ENCODE measurements at places on chromosomes 12 and 14.

DNA sequence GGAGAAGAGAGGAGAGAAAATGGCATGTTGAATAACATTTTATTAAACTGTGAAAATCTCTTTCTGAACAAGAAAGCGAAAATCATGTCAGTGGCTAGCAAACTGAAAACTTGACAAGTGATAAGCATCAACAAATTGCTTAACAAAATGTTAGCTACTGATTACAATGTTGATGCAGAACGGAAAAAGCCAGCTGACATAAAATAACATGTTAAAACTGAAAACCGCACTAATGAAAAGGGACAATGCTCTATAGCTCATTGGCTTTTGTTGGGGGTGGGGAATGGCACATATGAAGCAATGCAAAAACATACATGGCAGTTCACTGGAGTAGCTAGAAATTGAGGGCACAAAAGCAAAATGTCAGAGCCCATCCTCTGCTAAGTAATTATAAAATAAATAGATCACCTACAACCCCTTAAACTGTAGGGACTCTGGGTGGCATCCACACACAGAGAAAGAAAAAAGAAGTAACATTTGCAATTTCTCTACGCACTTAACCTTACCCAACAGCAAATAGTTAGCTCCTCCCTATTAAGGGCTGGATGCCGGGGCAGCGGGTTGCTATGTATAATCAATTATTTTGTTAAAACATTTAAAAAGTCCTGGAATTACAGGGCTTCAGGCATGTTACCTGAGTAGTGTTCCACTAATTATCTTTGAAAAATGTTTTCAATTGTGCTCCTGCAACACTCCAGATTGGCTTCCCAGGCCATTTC is 129.2 kb upstream of the USP15 start:
- DNase-seq: no peak

GRCh38 chr14:59091976-59092375 is 96.5 kb upstream of the DAAM1 start:
- no peak for DNase-seq

GRCh38 chr14:105064721-105065143 is 498 bp downstream of the GPR132 start:
- DNase-seq: no peak

DNA sequence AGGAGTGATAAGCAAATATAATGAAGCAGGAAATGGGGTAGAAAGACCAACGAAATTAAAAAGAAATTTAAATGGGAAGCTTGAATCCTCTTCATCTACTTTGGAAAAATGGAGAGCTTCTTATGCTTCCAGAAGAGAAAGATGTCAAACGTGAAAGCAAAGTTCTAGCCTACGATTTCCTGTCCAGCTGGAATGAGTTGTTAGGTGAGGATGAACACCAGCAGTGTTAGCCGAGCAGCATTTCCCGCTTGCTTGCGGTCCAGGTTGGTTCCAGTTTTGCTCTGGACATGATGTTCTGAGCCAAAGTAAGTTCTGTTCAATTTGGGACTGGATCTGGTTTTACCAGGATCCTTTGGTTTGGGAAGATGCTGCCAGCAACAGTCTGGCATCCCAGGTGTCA is 78.9 kb downstream of the DACT1 start:
- no peak for DNase-seq

DNA sequence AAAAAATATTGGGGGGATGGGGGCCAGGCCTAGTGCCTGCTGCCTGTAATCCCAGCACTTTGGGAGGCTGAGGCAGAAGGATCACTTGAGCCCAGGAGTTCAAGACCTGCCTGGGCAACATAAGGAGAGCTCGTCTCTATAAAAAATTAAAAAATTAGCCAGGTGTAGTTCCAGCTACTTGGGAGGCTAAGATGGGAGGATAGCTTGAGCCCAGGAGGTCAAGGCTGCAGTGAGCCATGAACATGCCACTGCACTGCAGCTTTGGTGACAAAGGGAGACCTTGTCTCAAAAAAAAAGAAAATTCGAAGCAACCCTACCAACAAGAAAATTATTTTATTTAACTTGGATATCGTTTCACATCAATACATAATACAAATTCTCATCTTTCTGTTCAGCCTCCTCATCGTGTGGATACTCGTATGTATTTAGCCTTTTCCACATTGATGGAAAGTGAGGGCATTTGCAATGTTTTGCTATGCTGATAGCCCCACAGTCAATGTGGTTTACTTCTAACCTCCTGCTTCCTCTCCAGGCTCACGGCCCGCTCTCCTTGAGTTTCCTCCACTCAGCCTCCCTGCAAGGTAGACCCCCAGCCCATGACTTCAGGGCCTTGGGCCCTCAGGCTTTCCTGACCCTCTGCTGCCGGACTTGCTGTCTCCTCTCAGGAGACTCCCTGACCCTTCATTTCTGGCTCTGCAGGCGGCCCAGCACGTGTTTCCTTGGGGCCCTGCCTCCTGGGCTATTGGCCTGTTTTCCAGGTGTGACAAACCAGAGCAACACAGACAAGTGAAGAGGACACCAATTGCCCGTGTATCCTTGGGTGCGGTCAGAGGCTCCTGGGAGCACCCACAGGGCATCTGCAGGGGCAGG is 54.8 kb downstream of the NFKBIA start:
- no peak for DNase-seq

GRCh38 chr12:96134200-96134599 is 60.0 kb upstream of the ELK3 start:
- no peak for DNase-seq

GRCh38 chr12:67669217-67669933 is 20.8 kb downstream of the DYRK2 start:
- no peak for DNase-seq

DNA sequence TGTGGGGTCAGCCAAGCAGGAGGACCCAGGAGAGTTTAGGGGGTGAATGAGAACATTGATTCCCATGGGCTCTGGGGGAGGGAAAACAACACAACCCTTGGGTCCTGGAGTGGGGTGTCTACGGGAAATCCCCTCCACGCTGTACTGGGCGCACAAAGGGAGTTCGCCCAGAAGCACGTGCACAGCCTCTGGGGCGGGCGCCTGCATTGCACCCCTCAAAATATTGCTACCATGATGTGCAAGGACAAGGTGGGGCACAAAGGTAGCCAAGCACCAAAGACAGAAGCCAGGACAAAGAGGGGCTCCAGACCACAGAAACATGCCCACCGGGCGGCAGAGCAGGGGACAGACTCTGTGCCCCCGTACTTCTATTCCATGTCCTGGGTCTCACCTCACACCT is 74.9 kb upstream of the EIF5 start:
- DNase-seq: no peak

GRCh38 chr14:81141426-81141825 is 79.3 kb downstream of the GTF2A1 start:
- DNase-seq: no peak

DNA sequence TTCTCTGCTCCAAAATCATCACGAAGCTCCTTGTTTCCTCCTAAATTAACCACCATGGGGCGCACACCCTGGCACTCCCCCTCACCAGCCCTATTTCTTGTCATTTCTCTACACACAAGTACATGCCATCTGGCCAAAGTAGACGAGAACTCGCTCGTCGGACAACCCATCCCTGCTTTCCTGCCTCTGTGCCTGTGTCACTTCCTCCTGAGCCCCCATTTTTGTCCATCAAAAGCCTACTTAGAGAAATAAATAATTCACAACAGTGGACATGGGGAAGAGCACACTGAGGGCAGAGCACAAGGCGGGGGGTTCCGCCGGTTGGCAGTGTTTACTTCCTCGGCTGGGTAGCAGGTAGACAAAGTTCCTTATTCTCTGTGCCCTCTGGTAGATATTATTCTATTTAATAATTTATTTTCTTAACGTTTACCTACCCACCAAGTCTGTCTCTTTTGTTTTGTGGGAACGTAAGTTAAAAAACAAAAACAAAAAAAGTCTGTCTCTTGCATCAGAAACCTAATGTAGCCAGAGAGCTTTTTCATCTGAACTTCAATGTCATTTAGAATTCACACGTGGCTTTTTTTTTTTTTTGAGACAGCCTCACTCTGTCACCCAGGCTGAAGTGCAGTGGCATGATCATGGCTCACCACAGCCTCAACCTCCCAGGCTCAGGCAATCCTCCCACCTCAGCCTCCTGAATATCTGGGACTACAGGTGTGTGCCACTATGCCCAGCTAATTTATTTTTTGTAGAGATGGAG is 6.0 kb downstream of the VPS37B start:
- no peak for DNase-seq

GRCh38 chr12:91926848-91927247 is 218.8 kb downstream of the BTG1 start:
- DNase-seq: no peak

GRCh38 chr12:92495108-92495507 is 207.7 kb upstream of the PLEKHG7 start:
- DNase-seq: no peak

- DNase-seq: no peak
Observed at GRCh38 chr12:19760611-19761010, 321.3 kb downstream of the AEBP2 start.

- DNase-seq: no peak
Observed at GRCh38 chr12:64701283-64701682, 57.9 kb downstream of the GNS start.

DNA sequence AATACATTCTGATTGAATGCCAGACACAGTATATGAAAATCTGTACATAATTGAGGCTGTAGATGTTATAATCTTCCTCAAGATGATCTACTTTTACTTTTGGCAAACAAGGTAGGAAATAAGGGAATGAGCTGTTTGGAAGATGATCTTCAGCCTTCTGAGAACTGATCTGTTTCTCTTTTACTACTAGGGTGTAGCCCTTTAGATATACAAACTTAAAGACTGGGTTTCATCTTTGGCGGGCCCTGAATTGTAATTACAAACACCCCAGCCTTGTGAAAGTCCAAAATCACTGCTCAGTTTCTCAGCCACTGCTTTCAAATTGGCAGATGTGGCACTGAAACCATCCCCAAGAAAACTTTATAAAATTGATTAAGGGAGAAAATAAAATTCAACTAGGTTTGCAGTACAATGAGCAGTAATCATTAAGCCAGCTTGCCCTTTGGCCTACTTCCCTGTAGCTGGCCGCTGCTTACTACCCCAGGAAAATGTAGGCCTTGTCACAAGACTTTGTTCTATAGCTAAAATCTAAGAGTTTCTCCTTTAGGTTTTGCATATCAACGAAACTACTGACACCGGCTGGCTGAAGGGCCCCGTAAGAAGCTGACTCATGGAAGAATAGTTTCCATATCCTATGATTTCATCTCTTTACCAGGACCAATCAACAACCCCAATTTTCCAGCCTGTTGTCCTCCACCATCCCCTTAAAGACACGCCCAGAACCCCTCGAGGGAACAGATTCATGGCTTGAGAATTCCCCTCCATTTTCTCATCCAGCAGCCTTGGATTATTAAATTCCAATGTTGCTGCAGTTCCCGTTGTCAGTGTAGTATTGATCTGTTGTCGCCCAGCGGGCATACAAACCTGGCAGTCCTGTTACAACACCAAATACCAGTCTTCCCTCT is 210.8 kb downstream of the PCNX1 start:
- DNase-seq: no peak

GRCh38 chr14:99809859-99810558 is 16.8 kb downstream of the EML1 start:
- DNase-seq: no peak

DNA sequence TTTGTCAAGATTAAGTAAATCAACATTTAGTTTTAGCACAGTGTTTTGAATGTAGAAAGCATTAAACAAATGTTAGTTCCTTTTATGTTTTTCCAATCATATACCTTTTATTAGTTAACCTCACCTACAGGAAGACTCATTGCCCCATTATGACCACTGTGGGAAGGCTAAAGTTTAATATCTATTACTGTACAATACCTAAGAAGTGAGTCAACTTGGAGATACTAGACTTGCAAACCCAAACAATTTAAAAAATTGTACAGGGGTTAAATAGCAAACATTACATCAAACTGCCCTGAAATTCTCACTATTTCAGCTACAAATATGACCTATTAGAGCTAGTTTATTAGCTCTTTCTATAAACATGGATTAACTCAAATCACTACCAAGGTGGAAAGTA is 8.6 kb upstream of the G2E3 start:
- peak; percentile 21 for DNase-seq

DNA sequence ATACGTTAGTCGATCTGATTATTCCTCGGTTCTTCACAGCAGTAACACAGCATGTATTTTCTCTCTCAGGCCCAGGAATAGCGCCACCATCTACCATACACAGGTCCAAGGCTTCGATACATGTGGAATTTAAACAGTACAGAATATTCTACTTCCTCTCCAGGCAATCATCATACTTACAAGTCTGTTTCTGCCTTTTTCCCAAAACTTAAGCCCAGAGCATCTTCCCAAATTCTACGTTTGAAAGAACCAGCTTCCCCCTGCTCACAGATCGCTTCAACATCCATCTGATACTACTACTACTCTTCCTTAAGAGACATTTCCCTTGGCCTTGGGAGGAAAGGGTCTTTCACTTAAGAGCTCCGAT is 626 bp downstream of the TXNDC16 start:
- no peak for DNase-seq

DNA sequence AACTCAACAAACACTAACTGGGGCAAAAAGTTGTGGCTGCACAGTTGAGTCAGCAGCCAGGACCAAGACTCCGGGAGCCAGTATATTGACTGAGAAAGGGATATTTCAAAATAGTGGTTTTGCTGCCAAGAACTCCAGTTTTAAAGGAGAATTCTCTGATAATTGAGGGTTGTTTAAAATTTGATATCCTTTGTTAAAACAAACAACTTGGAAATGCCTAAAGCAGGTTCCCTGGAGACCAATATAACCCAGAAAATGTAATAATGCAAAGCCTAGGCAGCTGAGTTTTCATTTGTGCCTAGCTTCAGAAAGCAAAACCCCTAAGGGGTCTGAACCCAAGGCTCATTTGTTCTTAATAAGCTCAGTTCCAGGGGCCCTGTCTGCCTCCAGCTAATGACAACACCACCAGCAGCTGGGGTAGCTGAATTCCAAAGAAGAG is 311.7 kb upstream of the CCDC196 start:
- no peak for DNase-seq

- DNase-seq: no peak
Observed at GRCh38 chr14:68404652-68405183, 388.1 kb downstream of the ZFP36L1 start.

- no peak for DNase-seq
Observed at GRCh38 chr12:66280561-66280960, 21.7 kb upstream of the HELB start.

DNA sequence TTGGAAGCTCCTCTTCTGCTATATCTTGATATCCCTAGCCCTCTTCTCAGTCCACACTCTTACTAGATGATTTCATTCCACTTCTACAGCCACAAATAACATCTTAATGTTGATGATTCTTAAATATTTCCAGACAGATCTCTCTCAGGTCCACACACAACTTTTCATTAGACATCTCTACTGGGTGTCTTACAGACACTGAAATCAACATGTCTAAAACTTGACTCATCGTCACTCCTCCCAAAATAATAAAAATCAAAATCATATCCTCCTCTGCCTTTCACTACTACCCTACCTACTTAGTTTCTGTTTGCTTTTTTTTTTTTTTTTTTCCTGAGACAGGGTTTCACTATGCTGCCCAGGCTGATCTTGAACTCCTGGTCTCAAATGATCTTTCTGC is 11.9 kb downstream of the PRDM4 start:
- DNase-seq: no peak

DNA sequence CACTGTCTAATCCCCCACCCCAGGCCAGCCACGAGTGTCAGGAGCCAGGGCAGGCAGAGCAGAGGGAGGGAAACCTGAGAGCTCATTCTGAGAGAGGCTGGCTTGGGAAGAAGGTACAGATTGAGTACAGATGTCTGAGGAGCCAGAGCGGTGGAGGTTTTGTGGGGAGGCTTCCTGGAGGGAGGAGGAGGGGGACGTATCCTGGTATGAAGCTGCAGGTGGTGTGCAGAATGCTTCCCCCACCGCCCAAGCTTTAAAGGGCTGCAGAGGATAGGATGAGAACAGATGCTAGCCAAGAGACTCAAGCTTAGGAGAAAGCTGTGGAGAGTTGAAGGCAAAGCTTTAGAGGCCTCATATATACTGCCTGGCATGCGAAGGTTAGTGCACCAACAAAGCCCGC is 3.2 kb upstream of the TAMALIN start:
- no peak for DNase-seq
